ENCODE measurements at places on chromosomes 2 and 18.

DNA sequence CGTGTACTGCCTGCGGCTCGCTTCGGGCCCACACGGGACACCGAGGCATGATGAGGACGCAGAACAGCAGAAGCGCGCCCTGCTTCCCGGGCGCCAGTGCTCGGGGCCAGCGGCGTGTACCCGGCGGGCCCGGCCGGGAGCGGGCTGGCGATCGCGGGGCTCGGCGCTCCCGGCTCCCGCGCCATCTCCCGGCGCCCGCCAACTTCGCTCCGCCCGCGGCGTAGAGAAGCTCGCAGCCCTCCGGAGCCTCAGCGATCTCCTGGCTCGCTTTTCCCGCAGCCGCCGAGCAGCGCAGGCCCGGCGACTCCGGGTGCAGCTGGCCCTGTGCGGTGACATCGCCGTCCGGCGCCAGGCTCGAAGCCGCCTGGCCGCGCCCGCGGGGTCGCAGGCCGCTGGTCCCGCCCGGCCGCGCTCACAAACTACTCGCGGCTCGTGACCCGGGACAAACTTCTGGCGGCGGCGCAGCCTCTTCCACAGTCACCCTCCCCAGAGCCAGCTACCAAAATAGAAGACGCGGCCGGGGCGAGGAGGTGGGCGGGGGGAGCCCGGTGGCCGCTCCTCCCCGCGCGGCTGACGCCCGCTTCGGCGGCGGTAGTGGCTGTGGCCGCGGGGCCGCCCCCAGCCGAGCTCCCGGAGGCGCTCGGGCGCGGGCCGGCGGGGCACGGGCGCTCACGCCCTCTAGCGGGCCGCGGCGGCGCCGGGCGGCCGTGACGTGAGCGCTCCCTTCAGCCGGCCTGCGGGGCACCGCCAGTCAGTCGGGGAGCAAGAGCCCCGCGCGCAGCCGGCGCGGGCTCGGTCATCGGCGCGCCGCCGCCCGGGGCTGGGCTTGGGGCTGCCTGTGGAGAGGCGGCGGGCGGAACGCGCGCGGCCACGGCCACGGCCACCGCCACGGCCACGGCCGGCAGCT, at the start of gene PTPRM:
Gene PTPRM (plus strand): TSS at position 750 of the 907 bp plus-strand sequence. CDS start 503 bp downstream, outside the sequence.
- DNase-seq = peak; percentile 89

DNA sequence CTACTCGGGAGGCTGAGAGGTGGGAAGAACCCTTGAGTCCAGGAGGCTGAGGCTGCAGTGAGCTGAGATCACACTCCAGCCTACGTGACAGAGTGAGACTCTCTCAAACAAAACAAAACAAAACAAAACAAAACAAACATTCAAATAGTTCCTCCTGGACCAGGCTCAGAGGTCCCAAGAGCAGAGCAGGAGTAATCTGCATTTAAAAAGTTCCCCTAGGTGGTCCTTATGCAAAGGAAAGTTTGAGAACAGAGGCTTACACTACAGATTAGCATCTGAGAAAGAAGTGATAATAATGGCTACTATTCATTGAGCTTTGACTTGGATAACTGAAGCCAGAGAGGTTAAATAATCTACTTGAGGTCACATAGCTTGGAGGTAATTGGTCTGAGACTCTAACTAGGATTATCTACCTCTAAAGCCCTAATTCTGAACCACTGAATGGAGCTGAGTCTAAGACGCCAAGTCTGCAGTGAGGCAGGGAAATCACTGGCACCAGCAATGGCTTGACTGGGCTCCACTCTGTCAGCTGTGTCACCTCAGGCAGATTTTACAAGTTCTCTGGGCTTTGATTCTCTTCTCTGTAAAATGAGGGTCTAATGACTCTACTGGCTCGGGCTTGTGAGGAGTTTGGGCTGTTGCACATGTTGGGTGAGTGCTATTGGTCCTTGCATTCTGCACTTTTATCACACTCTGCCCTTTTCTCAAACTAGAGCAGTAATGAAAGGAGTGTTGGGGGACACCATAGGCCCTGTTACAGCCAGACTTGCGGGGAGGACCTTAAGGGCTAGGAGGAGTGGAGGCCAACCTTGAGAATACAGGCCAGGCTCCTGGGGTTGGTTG, 29.2 kb upstream of the DLX2 start:
- DNase-seq = no peak

DNA sequence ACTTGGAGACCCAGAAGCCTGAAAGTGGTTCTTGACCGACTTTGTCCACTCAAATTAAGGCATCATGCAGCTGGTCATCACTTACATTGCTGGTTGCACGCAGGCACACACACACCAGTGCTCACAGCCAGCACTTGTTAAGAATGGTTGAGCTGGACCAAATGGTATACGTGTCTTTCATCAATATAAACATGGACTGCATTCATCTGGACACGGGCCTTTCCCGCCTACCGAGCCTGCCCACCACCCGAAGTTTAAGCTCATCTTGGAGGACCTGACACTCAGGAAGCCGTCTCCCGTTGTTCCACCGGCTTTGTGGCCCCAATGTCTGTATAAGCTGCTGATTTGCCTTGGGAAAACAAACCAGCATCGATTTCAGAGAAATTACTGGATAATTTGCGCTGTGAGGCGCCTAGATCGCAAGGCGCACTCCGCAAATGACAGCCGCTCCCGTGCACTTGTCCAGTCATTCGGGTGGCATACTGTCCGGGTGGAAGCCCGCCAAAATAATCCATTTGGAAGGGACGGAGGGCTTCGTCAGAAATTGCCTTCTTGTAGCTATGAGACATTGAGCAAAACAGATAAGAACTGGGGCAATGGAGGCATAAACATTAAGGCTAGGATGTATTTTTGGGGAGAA, 40.1 kb upstream of the AKAIN1 start:
- DNase-seq = peak; percentile 2

DNA sequence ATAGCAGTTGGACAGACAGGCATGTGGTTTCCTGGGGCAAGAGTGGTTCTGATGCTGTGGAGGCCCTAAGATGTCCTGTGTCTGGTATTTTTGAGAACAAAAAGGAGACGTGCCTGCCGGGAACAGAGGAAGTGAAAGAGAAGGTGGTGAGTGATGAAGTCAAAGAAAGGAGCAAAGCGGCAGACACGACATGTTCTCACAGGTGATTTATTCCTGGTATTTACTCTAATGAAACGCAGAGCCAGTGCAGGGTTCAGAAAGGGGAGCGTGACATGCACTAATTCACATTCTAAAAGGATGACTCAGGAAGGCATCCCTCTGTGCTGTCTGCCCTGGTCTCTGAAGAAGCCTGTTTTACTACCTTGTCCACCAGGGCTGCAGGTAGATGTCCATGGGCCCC, 211.0 kb downstream of the KCNE4 start:
- DNase-seq = no peak

- DNase-seq = no peak
Observed at GRCh38 chr18:45556222-45556621, 59.1 kb upstream of the SLC14A2 start.

GRCh38 chr2:194483041-194483440, 1174.0 kb upstream of the SLC39A10 start:
- no peak for DNase-seq

- DNase-seq = no peak
Observed at GRCh38 chr18:56235071-56235470, 403.3 kb downstream of the TXNL1 start.

DNA sequence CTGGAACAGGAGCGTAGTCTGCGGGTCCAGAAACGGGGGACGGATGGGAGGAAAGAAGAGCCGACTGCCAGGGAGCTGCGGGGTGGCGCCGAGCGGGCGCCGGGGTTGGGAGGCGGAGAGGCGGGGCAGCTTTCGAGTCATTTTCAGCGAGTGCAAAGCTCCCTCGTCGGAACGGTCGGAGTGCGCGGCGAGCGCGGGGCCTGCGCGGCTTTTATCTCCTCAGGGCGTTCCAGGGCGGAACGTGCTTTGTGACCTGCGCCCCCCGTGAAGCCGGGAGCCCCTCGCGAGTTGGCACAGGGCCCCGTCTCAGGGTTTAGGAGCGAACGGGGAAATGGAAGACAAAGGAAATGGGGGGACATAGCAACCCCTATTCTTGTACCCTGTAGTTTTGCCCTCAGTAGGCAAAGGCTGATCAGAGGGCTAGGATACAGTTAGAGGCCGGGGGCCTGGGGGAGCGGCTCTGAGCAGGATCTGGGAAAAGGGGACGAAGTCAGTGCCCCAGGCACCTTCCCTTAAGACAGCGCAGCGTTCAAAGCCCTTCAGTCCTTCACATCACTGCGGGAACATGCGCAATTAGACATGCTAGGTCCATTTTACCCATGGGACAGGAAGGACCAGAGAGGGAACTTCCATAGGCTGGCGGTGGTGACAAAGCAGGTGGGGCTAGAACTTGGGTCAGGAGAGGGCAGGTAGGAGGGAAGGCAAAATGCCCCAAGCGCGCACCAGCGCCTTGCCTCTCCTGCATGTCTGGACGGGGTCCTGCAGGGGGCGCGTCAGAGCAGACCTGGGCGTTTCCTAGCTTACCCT, 60.1 kb upstream of the IL1RL1 start:
- DNase-seq = no peak

DNA sequence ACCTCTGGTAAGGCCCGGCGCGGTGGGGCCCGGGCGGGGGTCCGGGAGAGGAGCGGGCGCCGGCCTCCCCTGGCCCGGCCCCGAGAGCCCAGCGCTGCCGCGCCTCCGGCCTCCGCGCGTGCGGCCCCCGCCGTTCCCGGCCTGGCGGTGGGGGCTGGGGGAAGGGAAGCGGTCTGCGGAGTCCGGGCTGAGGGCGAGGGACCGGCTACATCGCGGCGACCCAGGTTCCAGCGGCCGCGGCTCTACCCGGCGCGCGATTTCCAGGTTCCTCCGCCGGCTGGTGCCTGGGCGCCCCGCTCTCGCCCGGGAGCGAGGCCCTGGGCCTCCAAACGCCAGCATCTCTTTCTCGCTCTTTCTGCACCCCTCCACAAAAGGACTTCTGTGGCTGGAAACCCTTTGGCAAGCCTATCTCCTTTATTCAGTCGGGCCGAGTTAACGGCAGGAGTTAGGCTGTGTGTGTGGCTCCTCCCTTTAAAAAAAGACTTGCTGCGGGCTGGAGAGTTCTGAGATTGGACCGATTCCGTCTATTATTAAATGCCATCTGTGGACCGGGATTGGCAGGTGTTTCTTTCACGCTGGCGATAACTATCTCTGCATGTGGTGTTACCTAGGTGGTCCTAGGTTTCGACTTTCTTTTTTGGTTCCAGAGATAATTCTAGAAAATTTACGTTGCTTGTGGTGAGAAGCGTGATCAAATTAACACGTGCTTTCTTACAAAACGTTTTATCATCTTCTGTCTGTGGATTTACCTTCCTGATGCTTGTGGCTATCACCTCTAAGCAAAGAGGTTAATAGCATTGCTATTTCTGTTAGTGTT, 592 bp downstream of the ME2 start:
- peak; percentile 40 for DNase-seq

DNA sequence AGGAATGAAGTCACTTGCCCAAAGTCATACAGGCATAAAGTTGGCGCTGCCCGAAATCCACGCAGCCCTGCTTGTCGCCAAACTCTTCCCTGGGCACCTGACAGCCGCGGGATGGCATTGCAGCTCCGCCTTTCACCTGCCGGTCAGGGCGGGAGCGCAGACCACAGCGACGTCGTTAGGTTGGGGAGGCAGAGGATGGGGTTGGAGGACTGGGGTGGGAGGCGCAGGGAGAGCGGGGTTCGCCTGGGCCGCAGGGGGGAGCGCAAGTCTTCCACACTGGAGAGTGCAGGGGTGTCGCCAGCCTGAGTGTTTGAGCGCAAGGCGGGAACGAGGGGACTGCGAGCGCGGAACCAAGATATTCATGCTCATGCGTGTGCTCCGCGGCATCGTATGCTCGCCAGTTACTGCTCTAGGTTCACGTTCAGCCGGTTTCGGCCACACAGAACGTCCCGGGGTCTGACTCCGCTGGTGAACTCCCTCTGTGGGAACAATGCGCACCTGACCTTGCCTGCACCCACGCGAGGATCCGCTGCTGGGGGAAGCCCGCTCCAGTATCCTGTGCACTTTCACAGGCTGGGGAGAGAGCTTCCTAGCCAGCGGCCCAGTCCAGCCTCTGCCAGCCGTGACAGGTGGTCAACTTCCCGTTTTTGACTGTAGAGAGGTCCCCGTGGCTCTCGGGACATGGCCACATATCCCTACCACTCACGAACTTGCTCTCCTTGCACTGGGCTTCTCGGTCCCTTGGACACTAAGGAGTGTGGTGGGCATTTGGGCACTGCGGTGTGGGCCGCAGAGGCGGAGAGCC, 767 bp upstream of the NPPC start:
- peak; percentile 16 for DNase-seq

GRCh38 chr2:45664635-45665261, 13.3 kb downstream of the PRKCE start:
- DNase-seq = peak; percentile 33

- DNase-seq = no peak
Observed at GRCh38 chr18:9140381-9140780, 3.8 kb downstream of the ANKRD12 start.

GRCh38 chr18:39675906-39676305, 2110.3 kb upstream of the CELF4 start:
- DNase-seq = no peak

GRCh38 chr18:63301434-63301833, 18.1 kb downstream of the BCL2 start:
- DNase-seq = no peak

- DNase-seq = no peak
Observed at GRCh38 chr2:189066037-189066436, 91.9 kb downstream of the COL3A1 start.

DNA sequence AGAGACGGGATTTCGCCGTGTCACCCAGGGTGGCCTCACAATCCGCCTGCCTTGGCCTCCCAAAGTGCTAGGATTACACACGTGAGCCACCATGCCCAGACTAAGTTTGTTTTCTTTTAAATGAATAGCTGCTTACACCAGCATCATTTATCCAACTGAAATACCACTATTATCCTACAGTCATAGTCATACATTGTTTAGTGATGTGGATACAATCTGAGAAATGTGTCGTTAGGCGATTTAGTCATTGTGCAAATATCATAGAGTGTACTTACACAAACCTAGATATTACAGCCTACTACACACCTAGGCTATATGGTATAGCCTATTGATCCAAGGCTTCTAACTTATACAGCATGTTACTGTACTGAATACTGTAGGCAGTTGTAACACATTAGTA, 10.3 kb downstream of the ZC3H15 start:
- no peak for DNase-seq

GRCh38 chr2:70822843-70823242, 2.4 kb upstream of the CLEC4F start:
- DNase-seq = no peak

- DNase-seq = no peak
Observed at GRCh38 chr2:34103437-34103836, 504.3 kb upstream of the FAM98A start.

- DNase-seq = peak; percentile 93
Observed at GRCh38 chr2:102027036-102027980, 35.5 kb downstream of the IL1R2 start.

DNA sequence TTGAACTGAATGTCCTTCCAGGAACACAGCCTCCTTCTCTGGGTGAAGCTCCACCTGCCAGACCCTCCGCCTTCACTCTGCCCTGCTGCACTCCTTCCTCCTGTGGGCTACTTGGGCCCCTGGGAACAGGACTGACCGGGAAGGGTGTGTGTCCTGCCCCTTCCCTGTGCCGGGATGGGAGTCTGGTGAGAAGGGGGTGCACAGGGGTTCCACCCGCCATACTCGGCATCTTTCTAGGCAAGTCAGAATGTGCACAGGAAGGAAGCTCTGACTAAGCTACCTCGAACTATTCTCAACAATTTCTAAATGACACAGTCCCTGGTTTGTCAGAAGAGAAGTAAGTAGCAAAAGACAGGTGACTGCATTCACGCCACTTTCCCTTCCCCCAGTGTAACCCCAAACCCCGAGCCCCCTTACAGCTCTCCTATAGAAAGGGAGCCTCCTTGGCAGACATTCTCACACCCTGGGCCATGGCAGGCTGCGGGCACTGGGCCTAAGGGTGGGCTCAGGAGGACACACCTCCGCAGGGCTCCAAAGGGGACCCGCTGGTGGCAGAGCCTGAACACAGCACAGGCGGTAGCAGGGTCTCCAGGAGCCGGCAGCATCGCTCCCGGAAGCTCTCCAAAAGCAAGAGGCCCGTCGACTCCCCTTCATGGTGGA, 184.1 kb downstream of the HDAC4 start:
- DNase-seq = no peak

All from fibroblast of gingiva (primary cell).